ENCODE measurements at places on chromosomes 11 and 22. TPM values are rescaled to one million over a fixed set of nuclear protein-coding genes. Genes with fewer than 3 reads are reported as not detected.

The RHOD gene
- 3.9 TPM for total RNA-seq

The HPX gene
- 1.1 TPM for total RNA-seq

The P2RY2 gene
- total RNA-seq, result 2.3 TPM

The OPCML gene
- 2.3 TPM for total RNA-seq

The CD248 gene
- total RNA-seq, result 28.7 TPM

The CRYBB3 gene
- total RNA-seq, result not detected

The CATSPER1 gene
- not detected for total RNA-seq

The ADAMTS8 gene
- total RNA-seq, result 8.9 TPM

The MMP27 gene
- total RNA-seq, result not detected

The MYO7A gene
- total RNA-seq, result 4.7 TPM

The OR51B2 gene
- total RNA-seq, result 1.7 TPM

The KDM4D gene
- 1.2 TPM for total RNA-seq

The BAIAP2L2 gene
- not detected for total RNA-seq

The MADD gene
- total RNA-seq, result 28.9 TPM

The OR5A2 gene
- total RNA-seq, result not detected

The OR8I2 gene
- not detected for total RNA-seq

The OR5A1 gene
- total RNA-seq, result not detected

The ANO9 gene
- 1.3 TPM for total RNA-seq

The C22orf42 gene
- total RNA-seq, result not detected

The APOL1 gene
- 22.9 TPM for total RNA-seq

The UBQLN3 gene
- 0.58 TPM for total RNA-seq

The OR51B5 gene
- total RNA-seq, result 4.3 TPM
